ENCODE measurements at places on chromosomes 7 and 10.

- no peak for DNase-seq
Observed at GRCh38 chr7:74312418-74313028, 23.3 kb downstream of the CLIP2 start.

DNA sequence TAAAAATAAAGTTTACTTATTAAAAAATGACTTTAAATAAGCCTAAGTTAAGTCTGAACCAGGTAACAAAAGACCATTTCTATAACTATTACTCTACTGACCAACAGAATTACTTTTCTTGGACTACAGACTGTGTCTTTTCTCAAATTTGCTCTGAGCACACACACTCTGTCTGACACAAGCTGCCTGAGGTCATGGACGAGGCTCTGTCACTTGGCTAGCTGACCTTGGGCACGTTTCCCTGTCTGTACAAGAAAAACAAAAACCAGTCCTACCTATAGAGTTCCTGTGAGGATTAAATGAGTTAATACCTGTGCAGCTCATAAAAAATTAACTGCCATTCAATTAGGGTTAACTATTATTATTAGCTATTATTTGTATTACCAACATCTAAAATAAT, 22.9 kb downstream of the ATE1 start:
- no peak for DNase-seq

GRCh38 chr10:13939391-13939790, 352.6 kb downstream of the PRPF18 start:
- DNase-seq = no peak

GRCh38 chr7:18866359-18867036, 250.9 kb downstream of the TWIST1 start:
- DNase-seq = no peak

DNA sequence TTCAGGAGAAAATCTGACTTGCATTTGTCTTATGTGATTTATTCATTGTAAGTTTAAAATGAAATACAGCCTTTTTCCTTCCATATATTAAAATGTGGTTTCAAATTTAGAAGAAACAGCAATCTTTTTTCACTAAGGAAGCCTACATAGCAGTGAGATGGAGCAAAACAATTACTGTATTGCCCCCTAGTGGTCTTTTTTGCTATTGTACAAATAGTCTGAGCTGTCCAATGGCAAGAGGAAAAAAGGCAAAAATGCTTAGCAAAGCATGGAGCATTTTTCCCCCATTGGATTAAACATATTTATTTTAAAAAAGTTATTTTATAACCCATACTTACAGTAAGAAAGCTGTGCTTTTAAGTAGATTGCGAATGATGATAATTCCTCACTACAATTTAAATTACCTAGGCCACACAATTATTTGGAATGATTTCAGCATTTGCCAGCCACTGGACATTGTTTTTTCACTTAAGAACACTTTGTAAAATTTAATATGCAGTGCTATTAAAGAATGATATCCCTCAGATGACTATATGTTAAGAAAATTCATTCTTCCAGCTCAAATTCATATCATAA, 119.5 kb downstream of the CPED1 start:
- no peak for DNase-seq

DNA sequence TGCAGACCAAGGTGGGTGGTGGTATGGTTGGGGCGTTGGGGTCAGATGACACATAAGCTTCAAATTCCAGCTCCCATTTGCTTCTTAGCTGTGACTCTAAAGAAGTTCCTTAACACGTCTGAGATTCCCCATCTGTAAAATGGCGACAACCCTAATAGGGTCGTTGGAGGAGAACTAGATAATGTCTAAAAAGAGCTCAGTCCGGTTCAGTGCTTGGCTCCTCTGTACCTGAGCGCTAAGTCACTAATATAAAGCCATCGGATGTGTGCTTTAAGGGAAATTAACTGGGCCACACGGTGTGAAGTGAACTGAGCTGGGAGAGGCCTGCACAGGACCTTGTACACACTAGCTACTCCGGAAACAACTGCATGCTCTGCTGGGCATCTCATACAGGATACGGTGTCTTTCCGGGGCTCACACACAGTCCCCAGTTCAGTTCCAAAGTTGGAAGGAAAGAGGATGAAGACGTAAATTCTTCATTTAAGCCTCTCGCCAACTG, 476 bp upstream of the ZFYVE27 start:
- DNase-seq = no peak

DNA sequence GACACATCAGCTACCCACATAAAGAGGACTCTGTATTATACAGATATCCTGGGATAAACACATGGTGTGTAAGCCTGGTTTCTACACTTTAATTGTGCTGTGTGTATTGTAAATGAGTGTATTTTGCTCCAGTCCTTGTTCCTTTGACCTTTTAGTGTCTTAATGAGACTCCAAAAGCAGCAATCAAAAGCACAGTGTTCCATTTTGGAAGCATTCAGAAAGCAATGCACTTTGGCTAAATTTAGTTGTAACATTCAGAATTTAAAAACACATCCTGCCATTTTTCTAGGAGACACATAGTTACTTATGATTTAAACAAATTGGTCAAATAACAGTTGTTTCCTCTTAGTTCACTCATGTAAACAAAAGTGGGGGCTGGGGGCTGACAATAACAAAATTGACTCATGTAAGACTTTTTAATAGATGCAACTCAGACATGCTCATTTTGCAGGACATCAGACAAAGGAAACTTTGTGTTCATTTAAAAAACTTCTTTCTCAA, 122.2 kb downstream of the GPR37 start:
- DNase-seq = no peak

GRCh38 chr10:129853562-129853903, 110.5 kb downstream of the EBF3 start:
- DNase-seq = no peak

DNA sequence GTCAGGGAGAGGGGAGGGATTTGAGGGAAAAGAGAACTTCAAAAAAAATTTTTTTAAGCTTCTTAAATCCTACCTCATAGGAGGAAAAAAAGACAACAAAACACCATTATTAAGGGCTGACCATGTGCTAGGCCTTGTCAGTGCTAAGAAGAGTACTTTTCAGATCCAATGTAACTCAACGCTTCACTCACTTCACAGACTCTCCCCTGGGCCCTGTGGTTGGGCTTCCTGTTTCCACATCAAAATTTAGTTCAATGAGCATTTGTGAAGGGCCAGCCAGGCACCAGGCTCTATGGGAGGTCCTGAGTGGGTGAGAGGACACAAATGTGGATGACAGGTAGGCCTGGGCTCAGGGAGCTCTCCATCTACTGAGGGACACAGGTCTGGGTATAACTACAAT, 249.8 kb downstream of the PTEN start:
- no peak for DNase-seq

- no peak for DNase-seq
Observed at GRCh38 chr10:110355141-110355831, 50.6 kb upstream of the SMNDC1 start.

DNA sequence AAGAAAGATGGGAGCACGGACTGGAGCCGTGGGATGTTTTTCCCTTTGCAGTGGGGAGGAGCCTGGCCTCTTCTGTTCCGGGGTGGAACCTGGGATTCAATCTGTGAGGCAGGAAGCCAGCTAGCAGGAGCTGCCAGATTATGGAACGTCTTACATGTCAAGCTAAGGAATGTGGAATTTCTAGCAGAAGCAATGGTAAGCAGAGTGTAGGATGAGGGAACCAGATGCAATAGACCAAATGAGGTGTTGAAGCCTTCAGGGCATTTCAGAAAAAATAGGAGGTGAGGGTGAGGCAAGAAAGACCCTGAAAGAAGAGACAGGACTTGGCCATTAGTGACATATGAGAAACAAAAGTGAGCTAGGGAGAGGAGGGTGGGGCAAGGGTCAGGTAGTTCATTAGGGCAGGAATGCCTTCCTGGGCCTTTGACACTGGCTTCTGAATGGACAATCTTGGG, 105.5 kb downstream of the CHN2 start:
- DNase-seq = no peak

GRCh38 chr7:38438970-38439369, 165.5 kb upstream of the TARP start:
- DNase-seq = no peak

GRCh38 chr10:97003804-97004201, 171.7 kb downstream of the LCOR start:
- no peak for DNase-seq

- DNase-seq = no peak
Observed at GRCh38 chr7:113717739-113718138, 201.1 kb downstream of the PPP1R3A start.

DNA sequence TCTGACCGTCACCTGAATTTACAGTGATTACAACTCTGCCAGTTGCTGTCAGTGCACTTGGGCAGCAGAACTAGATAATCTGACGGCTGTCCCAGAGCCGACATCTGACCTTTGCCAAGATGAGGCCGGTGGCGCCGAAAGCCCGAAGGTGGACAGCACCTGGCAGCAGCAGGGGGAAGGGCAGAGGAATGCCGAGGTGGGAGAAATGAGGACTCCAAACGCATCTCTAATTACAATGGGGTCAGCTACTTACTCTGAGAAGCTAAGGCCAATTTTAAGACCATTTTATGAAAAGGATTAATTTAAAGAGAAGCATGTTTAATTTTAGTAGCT, 33.8 kb downstream of the TRIM8 start:
- no peak for DNase-seq

DNA sequence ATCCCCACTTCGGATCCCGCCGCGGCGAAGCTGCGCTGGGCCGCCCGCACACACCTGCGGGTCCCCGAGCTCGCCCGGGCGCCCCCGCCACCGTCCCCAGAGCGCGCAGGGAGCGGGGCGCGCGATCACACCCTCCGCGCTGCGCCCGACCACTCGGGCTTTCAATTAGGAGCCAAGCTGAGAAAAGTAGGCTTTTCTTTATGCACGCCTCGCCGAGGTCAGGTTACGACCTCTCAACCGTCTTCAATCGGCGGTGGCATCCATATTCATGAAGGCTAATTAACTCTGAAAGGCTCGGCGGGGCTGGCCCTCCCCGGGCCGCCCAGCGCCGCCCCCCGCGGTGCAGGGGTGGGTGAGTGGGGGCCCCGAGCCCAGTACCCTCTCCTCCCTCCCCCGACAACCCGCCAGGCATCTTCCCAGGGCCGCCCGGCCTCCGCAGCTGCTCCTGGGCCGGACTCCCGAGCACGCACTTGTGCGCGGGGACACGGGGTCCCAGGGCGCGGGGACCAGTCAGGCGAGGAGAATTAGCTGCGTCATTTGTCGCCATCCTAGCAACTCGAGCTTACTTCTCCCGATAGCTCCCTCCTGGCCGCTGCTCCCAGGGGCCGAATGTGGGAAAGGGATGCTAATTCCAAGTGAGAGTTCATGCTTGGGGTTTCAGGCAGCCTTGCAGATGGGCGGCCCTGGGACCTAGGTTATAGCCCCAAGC, 155.5 kb upstream of the LYZL2 start:
- DNase-seq = no peak

DNA sequence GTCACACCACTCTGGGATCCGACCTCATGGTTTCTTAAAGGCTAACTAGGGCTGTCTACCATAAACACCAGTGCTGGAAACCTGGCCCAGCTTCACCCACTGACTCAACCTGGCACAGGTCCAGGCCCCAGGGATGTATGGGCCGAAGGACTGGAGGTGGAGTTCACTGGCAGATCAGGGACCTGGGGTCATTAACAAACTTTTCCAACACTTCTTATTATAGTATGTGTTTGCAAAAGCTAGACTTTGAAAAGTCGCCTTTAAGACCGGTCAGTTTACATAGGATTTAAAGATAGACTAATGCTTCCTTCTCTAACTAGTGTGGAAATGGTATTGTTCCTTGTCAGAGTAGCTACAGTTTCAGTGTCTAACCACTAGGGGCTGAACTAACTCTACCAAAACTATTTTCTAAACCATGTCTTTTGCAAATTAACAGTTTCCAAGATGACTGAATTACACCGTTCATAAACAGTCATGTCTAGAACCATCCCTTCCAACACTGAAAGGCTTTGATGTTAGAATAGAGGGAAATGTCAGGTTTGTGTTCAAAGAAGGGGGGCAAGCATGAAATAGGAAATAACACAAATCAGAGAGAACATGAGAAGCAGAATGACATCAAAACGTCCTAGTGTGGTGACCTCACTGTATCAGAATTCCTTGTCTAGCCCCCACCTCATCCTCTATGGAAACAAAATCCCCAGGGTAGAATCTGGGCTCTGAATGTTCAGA, 29.7 kb downstream of the STN1 start:
- no peak for DNase-seq

- DNase-seq = no peak
Observed at GRCh38 chr10:4635883-4636282, 190.1 kb upstream of the AKR1E2 start.

- no peak for DNase-seq
Observed at GRCh38 chr10:114649217-114649903, 8.7 kb downstream of the ABLIM1 start.

DNA sequence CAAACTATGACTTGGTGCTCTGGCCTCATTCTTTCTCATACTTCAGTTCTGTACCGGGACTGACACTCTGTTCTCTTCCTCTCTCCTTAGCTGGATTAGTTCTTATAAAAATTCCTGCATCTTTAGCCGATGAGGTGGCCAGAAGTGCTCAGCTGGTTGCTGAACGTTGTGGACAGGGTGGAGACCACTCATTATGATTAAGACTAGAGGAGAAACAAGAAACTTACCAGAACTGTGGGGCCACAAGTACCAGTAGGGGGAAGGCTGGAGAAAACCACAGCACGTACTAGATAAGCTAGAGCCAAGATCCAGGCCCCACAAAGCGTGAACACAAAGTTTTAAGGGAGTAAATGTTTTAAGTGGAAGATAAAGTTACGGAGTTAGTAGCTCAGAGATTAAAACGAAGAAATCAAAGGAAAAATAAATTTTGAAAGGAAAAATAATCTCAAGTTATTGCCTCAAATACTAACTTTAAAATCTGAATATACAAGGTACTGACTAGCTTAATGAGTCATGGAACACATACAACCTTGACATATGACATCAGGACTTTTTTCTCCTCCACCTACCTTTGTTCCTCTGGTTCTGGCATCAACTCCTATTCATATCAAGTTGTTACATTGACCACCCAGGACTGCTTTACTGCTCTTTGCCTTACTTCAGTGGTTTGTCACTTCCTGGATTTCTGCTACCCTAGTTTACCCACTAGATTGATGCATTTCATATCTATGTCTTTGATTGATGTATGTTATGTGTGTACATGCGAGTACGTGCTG, 469.0 kb downstream of the TFEC start:
- no peak for DNase-seq

DNA sequence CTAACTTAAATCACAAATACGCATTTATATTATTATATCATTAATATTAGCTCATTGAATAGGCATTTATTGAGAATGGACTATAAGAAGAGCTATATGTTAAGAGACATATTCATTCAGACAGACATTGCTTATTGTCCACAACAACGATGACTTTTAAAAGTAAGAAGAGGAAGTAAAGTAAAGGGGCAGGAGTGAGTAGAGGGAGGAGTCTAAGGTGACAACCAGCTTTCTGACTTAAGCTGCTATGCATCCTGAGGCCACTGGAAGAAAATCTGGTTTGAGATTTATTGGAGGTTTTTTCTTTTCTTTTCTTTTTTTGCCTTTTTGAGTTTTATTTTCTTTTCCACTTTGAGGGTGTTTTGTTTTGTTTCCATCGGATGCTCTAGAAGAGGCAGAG, 723.5 kb downstream of the GRM8 start:
- no peak for DNase-seq

Measured in activated naive CD4-positive, alpha-beta T cell (primary cell).